Right renal cortex interstitium (tissue), 3 donors: ENCODE measurements at places on chromosomes 11 and 22. TPM values are rescaled to one million over a fixed set of nuclear protein-coding genes. Genes with fewer than 3 reads are reported as not detected.

The BIK gene
- polyA plus RNA-seq, result 1.1 TPM

The SLC22A12 gene
- polyA plus RNA-seq, result 3.6 TPM

The NUDT22 gene
- polyA plus RNA-seq, result 20.6 TPM

The UBQLN3 gene
- not detected for polyA plus RNA-seq

The SLC22A25 gene
- polyA plus RNA-seq, result not detected

The MUC5B gene
- not detected for polyA plus RNA-seq

The WBP2NL gene
- polyA plus RNA-seq, result 3.4 TPM

The FOLR2 gene
- 10.8 TPM for polyA plus RNA-seq

The TMPRSS13 gene
- 0.60 TPM for polyA plus RNA-seq

The KRTAP5-2 gene
- polyA plus RNA-seq, result not detected

- no peak for DNase-seq
Measured at GRCh38 chr11:43577566-43578264, 102.8 kb upstream of the HSD17B12 start.

DNA sequence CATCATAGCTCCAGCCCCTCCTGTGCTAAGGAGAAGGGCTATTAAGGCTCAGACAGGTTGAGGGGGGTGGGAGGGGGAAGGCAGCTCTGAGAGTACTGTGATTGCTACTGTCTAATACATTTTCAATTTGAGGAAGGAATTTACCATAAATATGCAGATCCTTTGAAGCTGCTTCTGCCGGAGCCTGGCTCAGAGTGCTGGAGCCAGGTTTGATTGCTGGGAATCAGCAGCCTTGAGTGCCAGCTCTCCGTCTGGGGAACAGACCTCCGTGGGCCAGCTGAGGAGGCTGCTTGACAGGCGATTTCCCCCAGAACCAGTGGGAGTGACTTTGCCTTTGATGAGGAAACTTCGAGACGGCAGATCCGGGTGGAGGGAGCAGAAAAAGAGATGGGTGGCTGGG lies 141.7 kb upstream of the TBCEL start:
- no peak for DNase-seq

GRCh38 chr11:3901249-3902025 lies 46.0 kb downstream of the STIM1 start:
- DNase-seq, result no peak

DNA sequence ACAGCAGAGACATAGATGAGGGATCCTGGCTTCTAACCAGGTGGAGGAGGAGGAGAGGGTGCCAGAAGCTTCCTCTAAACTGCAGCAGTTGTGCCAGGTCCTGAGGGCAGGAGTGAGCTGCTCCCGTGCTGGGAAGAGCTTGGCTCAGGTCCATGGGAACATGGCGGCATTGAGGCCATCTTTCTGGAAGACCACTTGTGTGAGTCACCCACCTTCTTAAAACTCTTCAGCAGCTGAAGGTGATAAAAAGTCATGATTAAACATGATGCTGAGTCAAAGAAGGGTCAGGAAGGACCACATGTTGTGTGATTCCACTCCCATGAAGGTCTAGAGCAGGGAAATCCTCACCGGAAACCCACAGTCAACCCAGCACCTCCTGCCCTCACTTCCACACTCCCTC lies 35.1 kb downstream of the LINC01488 start:
- DNase-seq, result no peak

GRCh38 chr11:131038597-131038996 lies 122.3 kb upstream of the SNX19 start:
- DNase-seq, result no peak

GRCh38 chr22:46439576-46440465 lies 97.6 kb downstream of the CELSR1 start:
- DNase-seq, result no peak

DNA sequence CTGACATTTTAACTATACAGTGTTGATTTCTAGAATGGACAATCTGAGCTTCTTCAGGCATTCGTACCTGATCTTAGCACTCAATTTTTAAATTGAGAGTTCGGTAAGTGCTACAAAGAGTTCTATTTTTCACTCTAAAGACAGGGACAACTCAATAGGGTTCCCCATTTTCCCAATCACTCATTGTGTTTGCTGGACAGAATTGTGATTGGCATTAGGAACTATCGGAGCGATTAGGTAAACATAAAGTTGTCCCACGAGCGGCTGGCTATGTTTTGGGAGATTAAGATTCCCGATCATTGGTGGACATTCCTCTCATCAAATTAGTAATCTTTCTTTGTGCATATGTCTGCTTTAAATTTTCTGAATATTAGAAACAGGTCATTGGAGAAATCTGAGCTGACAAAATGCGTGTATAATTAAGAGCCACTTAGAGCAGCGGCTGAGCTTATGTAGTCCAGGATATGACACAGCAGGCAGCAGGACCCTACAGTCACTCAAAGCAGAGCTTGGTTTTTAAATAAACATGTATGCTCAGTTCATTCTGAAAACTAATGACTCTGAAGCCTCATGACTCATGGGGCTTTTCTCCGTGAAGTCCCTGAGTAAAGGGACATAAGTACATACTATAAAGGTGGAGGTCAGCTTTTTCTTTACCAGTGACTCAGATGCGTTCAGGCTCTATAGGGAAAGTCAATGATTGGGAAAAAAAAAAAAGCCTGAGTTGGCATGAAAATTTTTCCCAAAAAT lies 109.4 kb downstream of the GRIA4 start:
- DNase-seq, result no peak

- no peak for DNase-seq
Measured at GRCh38 chr11:93051186-93051585, 81.7 kb downstream of the MTNR1B start.

DNA sequence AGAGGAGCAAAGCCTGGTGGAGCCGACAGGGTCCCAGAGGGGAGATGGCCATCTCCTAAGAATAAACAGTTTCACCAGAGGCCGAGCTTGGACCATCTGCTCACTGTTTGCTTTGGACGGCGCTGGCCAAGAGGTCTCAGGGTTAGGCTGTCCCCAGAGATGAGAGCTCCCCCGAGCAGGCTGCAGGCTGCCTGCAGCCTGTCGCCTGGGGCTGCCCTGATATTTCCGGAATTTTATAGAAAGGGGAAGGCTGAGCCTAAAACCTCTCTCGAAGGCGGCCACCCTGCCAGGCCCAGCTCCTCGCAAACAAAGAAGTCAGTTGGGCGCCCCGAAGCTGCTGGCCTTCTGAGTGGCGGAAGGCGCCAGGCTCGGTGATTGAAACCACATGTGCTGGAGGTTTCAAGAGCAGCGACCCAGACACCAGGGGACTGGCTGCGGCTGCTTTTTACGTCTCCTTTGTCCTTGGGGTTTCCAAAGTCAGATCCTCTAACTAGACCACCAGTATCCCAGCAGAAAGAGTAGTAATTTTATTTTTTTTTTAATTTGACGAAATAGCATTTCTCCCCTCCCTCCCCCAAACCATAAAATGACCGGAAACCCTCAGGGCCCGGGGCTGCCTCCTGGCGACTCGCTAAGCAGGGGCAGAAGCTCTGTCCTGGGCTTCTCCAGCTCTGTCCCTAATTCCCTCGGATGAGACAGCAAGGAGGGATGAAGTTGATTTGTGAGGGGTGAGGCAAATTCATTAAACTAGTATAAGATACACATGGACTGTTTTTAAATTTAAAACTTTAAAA lies 57.4 kb downstream of the CLMP start:
- DNase-seq, result peak; percentile 78

GRCh38 chr11:26867286-26867685 lies 126.6 kb upstream of the FIBIN start:
- DNase-seq, result no peak

GRCh38 chr11:111399187-111400031 lies 20.3 kb upstream of the POU2AF1 start:
- DNase-seq, result no peak

DNA sequence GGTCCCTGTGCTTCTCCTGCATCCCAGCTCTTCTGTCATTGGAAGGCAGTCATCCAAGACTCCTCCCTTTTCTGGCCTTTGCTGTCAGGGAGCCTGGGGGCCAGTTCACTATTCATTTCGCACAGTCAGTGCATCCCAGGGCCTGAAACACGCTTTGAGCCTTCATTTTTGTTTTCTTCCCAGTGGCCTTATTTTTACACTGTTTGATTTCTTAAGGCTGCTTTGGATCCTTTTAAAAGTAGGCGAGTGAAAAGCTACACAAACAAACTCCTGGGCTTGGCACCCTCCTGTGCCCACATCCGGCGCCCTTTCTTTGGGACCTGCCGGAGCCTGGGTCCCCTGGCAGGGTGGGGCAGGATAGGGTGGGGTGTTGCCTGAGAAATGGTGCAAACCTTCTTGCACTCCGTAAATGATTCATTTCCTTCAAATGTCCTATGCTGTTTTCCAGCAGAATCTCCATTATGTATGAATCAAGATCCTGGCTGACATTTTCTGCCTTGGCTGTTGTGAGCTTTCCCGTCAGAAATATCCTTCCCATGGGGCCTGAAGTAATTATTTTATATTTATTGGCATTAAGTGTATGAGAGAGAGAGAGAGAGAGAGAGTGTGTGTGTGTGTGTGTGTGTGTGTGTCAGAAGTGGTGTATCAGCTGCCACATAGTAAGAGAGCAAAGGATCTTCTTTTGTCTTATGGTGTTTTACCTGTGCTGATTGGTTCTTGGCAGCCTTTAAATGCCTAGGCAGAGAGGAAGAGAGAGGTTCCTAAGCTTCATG lies 45.6 kb downstream of the BCR start:
- no peak for DNase-seq

DNA sequence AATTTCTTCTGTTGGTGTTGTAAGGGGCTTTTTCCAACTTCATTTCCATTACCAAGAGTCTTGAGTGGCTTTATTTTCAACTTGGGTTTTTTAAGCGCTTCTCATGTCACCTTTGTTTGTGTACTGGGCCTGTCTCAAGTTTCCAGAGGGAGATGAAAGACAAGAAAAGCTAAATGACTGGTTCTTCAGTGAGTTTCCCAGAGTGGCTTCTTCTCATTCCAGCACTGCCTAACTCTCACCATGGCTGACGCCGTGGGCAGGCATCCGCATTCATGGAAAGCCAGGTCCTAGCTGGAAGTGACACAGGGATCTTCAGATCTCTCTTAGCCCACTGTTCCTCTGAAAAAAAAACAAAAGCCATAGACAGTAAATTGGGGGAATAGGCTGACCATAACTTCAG lies 28.6 kb downstream of the MARK2 start:
- DNase-seq, result no peak

DNA sequence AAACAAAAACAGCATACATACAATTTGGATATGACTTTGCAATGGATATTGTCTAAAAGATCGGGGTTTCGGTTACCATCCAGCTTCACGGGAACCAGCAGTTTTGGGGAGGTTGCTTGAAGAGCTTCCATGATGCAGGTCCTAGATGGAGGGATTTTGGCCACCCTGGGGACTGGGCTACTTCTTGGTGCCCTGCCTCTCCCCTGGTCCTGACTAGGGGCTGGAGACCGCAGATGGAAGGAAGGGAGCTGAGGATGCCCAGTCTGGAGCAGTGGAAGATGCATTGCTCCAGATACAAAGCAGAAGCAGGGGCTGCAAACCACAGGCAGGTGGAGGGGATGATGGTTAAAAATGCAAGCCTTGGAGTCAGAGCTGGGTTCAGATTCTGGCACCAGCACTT lies 13.5 kb downstream of the SOX10 start:
- no peak for DNase-seq

DNA sequence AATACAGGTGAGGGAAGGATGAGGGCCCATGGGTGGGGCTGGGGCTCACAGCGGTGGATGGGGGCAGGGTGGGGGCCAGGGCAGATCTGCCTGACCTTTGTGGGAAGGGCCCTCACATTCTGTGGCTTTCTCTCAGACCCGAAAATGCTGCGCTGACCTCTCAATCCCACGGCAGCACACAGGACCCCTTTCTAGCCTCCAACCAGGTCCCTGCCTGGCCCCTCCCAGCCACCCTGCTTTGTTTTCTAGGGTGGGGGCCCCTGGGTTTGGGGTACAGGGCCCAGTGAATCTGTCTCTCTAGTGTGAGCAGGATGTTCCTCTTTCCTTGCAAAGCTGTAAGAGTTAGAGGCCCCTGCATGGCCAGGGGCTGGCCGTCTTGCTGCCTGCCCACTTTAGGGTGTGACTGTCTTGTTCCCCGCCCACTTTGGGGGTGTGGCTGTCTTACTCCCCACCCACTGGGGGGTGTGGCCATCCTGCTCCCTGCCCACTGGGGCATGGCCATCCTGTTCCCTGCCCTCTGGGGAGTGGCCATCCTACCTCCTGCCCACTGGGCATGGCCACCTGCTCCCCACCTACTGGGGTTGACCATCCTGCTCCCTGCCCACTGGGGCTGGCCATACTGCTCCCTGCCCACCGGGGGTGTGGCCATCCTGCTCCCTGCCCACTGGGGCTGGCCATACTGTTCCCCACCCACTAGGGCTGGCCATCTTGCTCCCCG lies 11.5 kb downstream of the PARVG start:
- DNase-seq, result no peak

GRCh38 chr11:9765320-9766101 lies 101.6 kb downstream of the SWAP70 start:
- no peak for DNase-seq

DNA sequence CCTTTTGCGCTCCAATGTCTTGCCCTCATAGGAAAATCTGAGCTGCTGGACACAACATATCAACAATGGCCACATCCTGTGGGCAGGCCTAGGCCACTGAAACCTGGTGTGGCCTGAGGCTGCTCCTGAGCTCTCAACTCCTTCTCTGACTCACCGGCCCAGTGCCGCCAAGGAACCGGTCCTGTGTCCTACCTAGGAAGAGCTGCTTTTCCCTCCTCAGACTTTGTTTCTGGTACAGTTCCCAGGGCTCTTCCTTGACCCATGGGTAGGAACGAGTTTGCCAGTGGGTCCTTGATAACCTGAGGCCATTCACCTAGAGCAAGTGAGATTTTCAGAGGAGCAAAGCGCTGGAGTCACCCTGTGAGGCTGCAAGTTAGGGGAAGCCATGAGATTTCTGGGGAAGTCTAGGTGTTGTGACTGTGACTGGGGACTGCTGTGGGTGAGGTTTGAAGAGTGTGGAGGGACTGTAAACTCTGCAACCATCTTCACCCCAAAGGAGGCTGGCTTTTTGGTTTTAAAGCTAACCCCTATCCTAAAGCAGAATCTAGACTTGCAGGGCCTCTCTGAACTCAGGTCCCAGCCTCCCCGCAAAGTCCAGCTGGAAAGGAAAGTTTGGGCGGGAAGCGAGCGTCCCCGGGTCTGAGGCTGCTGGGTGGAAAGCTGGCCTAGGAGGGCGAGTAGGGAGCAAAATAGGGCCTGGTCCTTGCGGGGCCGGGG lies 12.0 kb upstream of the PAX6 start:
- no peak for DNase-seq

- DNase-seq, result no peak
Measured at GRCh38 chr11:5383576-5383975, at the start of gene OR51M1. OR51M1 (plus strand) TSS chr11:5383812; CDS start chr11:5389399, 5,587 bp downstream.

GRCh38 chr22:29790061-29790460 lies 22.9 kb downstream of the UQCR10 start:
- DNase-seq, result no peak

GRCh38 chr11:94762208-94762607 lies 5.9 kb upstream of the AMOTL1 start:
- DNase-seq, result no peak

DNA sequence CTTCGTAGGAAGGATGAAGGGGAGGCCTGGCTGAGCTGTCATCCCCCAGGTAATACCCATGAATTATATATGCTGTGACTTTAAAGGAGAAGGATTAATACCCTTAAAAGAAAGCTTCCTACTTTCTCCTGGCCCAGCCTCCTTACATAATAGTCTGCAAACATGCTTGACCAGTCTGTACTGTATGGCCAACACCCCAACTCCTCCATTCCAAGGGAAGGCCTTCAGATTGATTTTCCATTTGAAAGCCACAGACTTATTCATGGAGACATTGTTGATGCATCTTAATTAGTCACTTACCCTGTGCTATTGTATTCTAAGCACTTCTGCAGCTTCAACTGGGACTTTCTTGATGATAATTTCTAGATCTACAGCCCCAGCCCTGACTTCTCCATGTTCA lies 2.0 kb downstream of the PAAF1 start:
- no peak for DNase-seq

GRCh38 chr11:5279471-5280090 lies 9.8 kb upstream of the HBE1 start:
- no peak for DNase-seq

- DNase-seq, result no peak
Measured at GRCh38 chr22:45934659-45935341, 42.2 kb downstream of the WNT7B start.
